ENCODE measurements at places on chromosomes 11 and 22.
A peak's percentile ranks its signal among the peaks of the same experiment; 100 is the strongest.

- DNase-seq: no peak
Observed at GRCh38 chr11:7413961-7414915, 71.1 kb upstream of the OLFML1 start.

DNA sequence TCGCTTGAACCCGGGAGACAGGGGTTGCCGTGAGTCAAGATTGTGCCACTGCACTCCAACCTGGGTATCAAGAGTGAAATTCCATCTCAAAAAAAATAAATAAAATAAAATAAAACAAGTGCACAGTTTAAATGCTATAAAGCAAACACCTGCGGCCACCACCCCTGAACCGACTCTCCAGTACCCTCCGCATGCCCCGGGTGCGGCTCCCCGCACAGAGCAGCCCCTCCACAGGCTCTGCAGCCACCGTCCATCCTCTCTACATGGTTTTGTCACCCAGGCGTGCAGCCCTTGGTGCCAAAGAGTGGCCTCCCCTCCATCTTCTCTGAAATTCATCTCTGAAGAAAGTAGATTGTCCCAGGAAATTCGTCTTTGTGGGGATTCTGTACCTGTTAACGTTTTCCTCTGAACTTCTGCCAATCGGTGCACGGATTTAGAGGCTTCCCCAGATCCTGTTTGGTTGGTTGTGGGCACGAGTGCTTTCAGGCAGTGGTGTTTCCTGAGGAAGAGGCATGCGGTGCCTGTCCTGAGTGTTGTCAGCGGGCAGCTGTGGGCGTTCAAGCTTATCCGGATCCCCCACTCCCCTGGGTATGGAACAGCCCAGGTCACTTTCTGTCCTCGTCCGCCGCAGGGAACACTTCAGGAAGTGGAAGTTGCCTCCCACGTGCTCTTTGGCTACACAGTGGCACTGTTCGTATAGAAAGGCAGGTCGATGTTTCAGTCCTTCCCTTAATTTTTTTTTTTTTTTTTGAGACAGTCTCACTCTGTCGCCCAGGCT is 4.1 kb downstream of the MIOX start:
- DNase-seq: no peak

DNA sequence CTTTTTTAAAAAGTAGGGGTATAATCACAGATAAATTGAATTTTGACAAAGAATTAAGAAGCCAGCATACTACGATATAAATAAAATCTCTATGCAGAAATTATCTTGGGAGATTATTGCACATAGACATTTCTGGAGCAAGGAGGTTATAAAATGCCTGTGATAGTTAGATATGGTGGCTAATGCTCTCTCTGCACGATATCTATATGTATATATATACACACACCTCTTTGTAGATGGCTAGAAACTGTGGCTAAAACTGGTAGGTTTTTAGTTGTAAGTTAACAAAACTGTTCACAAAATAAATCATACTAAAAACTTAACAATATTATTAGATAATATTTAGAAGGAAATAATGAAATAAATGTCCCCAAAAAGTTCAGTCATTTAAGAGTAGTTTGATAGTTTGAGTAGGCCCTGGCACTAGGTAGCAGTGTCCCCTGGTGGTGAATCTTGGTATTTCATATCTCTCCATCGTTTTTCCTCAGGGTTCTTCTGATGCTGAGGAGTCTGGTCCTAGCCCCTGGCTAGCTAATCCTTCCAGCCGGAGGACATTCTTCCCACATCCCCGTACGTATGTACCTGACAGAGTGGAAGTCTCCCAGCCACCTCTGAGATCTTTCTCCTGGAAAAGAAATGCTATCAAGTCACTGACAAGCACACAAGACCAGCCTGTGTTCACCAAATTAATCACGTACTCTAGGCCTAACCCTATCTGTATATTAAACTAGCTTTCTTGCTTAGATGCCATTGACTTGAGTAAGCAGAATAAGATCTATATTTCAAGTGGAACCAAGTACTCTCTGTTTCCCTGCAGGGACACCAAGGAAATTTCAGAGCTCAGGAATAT is 32.2 kb downstream of the ART5 start:
- DNase-seq: peak; percentile 68

- DNase-seq: no peak
Observed at GRCh38 chr11:6623391-6624363, 4.5 kb upstream of the TPP1 start.

DNA sequence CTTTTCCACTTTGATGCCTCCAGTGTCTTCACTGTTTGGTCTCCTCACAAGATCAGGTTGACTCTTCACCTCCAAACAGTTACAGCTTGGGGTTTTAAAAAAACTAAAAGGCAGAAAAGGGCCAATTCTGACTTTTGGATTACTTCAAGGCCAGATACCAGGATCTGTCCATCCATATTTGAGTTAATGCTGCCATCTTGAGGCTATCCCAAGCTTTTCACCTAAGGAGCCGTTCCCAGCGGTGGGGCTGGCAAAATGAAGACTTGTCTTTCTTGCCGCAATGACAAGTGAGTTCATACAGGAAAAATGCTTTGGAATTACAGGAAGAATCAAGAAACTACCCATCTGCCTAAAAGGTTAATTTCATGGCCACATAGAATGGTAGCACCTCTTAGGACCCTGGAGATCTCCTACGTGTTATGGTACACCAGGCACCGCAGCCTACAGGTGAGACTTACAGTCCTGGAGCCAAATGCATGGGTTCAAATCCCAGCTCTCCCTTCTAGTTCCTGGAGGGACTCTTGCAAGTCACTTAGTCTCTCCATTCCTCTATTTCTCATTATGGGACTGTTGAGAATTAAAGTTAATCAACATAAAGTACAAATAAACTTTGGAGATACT is 6.0 kb upstream of the OR5B21 start:
- DNase-seq: peak; percentile 70

DNA sequence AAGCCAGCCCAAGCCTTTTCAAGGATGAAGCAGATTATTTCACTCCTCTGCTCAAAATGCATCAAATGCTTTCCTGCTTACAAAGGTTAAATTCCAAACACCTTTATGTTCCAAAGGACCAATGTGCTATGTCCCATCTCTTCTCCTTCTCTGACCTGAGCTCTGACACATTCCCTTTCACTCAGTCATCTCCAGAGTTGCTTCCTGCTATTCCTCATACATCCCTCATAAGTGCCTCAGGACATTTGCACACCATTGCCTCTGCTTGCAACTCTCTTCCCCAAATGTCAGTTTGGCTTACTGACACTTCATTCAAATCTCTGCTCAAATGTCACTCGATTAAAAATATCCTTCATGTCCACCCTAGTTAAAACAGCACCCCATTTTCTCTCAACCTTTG is 53.3 kb upstream of the BMAL1 start:
- no peak for DNase-seq
